Lung (tissue), 17 donors: ENCODE measurements at places on chromosomes 13 and 19. TPM values are rescaled to one million over a fixed set of nuclear protein-coding genes. Genes with fewer than 3 reads are reported as not detected.
A peak's percentile ranks its signal among the peaks of the same experiment; 100 is the strongest.

The PGLYRP1 gene
- polyA plus RNA-seq, result 21.7 TPM

The LGI4 gene
- polyA plus RNA-seq, result 1.6 TPM

- H3K4me1 ChIP-seq, result no peaks in the 10 kb centered on the region
- no peak for DNase-seq
- no peaks in the 10 kb centered on the region for H3K27me3 ChIP-seq
- no peak overlapping the region for H3K4me3 ChIP-seq
Observed at GRCh38 chr13:95406176-95406575, 104.9 kb upstream of the ABCC4 start.

GRCh38 chr19:940591-941291 lies 14.9 kb downstream of the ARID3A start:
- H3K27me3 ChIP-seq, result no peaks in the 10 kb centered on the region
- peak overlapping the region; percentile 85 for H3K27ac ChIP-seq
- no peaks in the 10 kb centered on the region for H3K36me3 ChIP-seq
- H3K4me1 ChIP-seq, result peaks cover 16% of the 10 kb centered on the region

DNA sequence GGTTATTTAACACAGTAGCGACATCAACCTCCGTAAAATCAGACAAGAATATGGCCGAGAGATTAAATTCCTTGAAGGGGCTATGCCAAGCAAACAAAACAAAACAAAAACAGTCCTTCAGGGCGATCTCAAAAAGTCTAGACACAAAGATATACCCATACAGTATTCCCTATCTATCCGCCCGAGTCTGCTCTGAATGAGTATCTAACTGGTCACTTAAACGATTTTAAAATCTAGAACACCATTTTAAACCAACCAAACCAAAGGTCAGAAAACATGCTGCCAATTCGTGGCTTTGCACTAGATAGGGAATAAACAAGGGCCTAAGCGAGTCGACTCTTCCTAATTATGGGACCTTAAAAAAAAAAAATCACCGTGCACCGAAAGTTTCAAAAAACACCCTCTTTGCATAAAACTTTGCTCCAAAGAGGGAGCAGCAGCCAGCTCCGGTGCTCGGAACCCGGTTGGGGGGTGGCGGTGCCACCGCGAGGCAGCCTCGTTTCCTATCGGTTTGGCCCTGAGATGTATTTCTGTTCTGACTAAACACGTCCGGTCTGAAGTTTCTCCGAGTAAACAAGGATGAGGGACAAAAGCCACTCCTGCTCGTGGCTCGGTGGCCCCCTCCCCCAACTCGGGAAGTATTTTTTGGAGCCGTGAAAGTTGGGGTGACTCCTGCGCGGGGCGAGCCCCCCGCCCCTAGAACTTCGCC lies 1.8 kb downstream of the HMGB1 start:
- H3K27ac ChIP-seq, result peak overlapping the region; percentile 100
- H3K4me3 ChIP-seq, result peak overlapping the region; percentile 46
- no peaks in the 10 kb centered on the region for H3K27me3 ChIP-seq
- H3K36me3 ChIP-seq, result no peaks in the 10 kb centered on the region
- DNase-seq, result peak; percentile 17

DNA sequence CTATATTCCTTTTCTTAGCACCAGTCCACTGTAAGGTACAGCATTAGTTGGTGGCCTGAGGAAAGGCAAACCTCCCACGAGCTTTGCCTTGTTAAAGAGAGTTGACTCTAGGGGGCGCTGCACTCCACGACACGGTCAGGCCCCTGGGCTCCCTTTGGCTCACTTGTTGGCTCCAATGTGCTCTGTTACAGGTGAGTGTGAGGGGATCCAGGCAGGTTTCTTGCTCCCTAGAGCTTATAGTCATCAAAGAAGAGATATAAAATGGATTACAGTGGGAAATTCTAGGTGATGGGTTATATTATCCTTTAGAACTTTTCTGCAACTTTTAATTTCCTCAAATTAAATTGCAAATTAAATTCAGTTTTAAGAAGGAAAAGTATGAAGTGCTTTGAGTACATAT lies 3.7 kb downstream of the WDR87 start:
- H3K27me3 ChIP-seq, result no peaks in the 10 kb centered on the region
- no peak overlapping the region for H3K4me3 ChIP-seq
- DNase-seq, result peak; percentile 75

DNA sequence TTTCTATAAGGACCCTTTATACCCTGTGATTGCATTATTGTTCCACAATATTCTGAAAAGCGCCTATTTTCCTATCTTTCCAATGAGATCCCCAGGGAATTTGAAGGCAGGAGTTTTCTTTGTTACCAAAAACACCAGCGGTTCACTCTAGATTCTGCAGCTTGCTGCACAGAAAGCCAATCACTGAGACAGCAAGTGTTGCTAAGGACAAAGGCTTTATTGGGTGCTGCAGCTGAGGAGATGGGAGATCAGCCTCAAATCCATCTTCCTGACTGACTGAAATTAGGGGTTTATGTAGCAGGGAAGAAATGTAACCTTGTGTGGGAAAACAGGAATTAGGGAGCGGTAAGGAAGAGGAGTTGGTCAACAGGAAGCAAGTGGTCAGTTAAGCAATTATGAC lies 42.6 kb upstream of the MYO16 start:
- no peak overlapping the region for H3K4me3 ChIP-seq
- no peak overlapping the region for H3K27ac ChIP-seq
- H3K27me3 ChIP-seq, result no peaks in the 10 kb centered on the region
- no peaks in the 10 kb centered on the region for H3K4me1 ChIP-seq
- H3K36me3 ChIP-seq, result no peaks in the 10 kb centered on the region
- no peak for DNase-seq

DNA sequence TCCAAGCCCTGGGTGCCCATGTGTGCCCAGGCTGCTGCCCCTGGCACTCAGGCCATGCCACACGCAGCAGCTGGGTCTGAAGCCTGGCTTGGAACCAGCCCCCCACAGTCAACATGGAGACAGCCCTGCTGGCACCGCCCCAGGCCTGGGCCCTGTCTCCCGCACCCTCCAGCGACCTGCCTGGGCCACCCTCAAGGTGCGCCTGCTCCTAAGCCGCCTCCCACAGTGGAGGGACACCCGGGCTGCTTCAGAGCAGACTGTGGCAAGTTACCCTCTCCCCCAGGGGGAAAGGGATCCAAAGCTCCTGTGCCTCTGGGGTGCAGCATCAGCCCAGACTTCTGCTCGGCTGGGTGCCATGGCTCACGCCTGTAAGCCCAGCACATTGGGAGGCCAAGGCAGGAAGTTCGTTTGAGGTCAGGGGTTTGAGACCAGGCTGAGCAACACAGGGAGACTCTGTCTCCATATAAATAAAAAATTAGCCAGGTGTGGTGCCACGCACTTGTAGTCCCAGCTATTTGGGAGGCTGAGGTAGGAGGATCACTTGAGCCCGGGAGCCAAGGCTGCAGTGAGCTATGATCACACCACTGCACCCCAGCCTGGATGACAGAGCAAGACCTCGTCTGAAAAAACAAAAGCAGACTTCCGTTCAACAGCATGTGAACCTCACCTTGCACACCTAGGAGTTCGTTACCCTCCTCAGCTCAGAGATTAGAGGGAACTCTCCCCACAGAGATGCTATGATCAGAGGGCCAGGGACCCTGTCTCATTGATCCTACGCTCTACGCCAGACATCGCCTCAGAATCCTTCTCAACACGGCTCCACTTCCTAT lies 15.6 kb downstream of the ELL start:
- no peak overlapping the region for H3K4me3 ChIP-seq
- H3K36me3 ChIP-seq, result no peaks in the 10 kb centered on the region
- H3K4me1 ChIP-seq, result peaks cover 20% of the 10 kb centered on the region
- DNase-seq, result no peak
